ENCODE measurements at places on chromosomes 5 and 9.

- DNase-seq: peak; percentile 65
These were observed 15.0 kb upstream of the TEX48 start for GRCh38 chr9:114696814-114697544.

DNA sequence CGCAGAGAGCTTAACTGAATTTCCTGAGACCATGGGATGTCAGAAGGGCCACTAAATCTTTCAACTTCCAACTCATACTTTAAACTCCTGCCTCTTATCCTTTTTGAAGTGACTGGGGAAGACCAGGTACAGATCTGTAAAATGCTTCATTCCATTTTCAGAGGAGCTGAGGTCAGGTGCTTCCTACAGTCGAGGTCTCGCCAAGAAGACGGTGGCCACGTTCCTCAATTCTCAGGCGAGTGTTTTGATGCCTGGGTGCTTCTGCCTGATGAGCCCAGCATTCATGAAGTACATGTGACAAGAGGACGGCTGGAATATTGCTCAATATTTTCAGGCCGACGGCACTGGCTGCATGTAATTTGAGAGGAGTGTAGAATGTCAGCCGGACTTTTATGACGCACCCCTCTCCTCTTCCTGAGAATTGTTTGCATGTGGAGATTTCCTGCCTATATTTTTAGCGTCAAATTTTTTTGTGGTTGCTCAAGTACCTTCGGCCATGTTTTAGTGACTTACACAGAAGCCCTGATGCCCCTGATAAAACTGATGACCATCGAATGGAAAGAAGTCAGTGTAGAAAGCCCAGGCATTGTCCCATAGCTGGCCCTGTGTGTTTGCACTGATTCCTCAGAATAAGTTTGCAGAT is 38.8 kb upstream of the GLRX start:
- no peak for DNase-seq

DNA sequence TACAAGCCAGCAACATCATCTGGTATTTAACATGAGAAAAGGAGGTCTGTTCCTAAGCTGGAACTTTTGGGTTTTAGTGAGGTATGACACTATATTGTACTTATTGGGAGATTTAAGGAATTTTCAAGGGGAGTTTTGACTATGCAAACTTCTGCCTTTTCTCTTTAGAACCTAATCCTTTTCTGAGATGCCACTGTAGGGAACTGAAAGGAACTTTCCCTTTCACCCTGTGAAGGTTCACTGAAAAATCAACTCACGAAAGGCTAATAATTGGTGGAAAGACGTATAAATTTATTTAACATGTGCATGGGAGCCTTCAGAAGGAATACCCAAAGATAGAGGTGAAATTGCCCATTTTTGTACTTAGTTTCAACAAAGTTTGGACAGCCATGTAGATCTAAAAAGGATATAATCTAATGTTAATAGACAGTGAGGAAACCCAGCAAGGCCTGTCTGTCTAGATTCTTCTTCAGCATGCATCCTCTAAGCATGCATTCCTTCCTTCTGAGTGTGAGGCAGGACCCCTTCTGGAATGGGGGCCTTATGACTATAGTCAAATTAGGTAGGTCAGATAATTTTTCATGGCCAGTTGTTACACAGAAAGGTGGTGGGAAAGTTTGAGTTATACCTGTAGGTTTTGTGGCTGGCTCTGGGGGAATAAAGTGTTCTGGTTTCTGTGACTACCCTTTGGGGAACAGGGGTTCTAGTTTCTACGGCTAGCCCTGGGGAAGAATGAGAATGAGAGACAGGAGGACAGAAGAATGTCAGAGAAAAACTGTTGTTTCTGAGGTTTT is 200.3 kb downstream of the C9orf152 start:
- DNase-seq: peak; percentile 59

- DNase-seq: no peak
These were observed 19.1 kb downstream of the LHX3 start for GRCh38 chr9:136185596-136186366.

All from GM12878 (cell line).